Stromal cell of bone marrow (primary cell): ENCODE measurements at places on chromosomes 4 and X.

- DNase-seq = no peak
These were observed 21.7 kb upstream of the TBC1D8B start for GRCh38 chrX:106780664-106781377.

- DNase-seq = no peak
These were observed 96.2 kb upstream of the ANK2 start for GRCh38 chr4:112953262-112953661.

- no peak for DNase-seq
These were observed 535.3 kb upstream of the RPS6KA3 start for GRCh38 chrX:20802036-20802435.

GRCh38 chr4:165489786-165490185, 111.0 kb downstream of the CPE start:
- DNase-seq = no peak

- DNase-seq = no peak
These were observed 132.9 kb downstream of the LDB2 start for GRCh38 chr4:16765546-16765945.

DNA sequence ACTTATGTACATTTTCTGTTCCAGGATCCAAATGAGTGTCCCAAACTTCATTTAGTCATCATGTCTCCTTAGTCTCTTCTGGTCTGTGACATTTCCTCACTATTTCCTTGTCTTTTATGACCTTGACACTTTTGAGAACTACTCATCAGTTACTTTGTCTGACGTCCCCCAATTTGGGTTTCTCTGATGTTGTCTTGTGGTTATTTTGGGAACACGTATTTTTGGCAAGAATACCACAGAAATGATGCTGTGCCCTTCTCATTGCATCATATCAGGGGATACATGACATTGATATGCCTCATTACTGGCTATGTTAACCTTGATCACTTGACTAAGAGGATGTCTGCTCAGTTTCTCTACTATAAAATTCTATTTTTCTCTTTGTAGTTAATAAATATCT, 308.8 kb downstream of the ZNF674 start:
- DNase-seq = no peak

DNA sequence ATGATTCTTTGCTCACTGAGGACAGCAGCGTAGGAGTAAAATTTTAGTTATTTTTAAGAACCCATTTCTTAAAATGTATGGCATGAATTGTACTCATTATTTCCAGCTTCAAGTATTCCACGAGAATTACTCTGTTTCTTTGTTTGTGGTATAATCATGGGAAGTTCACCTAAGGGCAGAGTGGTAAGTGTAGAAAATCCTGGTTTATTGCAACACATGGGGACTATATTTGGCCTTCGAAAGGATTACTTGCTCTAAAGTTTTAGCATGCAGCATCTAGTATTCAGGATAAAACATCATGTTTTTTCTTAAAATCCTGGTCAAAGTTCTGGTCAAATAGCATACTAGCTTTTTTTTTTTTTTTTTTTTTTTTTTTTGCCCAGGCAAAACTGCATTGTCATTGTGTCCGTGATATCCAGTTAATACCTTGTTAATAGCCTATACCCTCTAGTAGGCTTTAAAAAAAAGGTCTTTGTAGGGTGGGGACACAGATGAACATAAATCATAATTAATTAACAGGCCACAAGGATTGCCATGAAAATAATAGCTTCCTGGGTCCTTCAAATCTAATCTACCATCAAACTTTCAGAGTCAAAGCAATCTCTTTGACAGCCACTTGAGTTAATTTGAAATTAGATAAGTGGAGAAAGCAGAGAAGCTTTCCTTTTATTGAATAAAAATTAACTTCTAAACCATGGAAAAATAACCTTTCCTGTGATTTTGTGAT, 44.6 kb upstream of the VEGFC start:
- DNase-seq = no peak

GRCh38 chr4:7823416-7823824, 116.2 kb downstream of the AFAP1 start:
- DNase-seq = peak; percentile 25

- no peak for DNase-seq
These were observed 90.6 kb upstream of the MAB21L2 start for GRCh38 chr4:150491132-150492049.

- DNase-seq = peak; percentile 21
These were observed 296.1 kb downstream of the TRIML1 start for GRCh38 chr4:188435381-188435780.

DNA sequence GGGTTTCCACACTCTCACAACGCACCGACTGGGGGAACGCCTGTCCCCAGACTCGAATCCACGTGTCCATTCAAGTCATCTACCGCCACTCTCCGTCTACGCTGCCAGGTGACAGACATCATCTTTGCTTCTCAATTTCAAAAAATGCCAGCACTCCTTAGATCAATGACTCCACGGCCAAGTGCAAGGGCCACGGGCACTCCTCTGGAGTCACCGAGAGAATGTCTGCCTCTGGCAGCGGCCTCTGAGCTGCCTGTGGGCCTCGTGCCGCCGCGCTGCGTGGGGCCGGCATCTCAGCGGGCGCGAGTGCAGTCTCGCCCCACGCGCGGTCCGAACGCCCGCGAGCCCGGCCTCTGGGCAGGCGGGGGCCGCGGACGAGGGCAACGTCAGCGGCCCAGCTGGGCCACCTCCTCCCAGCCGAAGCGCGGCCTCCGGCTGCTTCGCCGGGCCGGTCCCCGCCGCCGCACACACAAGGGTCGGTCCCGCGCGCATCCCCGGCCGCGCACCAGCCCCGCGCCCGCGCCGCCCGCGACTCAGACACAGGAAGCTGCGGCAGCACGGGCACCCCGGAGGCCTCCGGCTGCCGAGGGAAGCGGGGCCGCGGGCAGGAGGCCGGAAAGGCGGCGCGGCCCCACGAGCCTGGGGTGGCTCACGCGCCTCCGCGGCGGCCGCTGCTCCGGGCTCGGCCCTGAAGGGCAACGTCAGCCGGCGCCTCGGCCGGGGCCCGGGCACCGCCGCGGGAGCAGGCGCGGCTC, 450 bp downstream of the ACSL1 start:
- DNase-seq = no peak

GRCh38 chrX:3299636-3300035, 46.8 kb downstream of the MXRA5 start:
- DNase-seq = no peak

DNA sequence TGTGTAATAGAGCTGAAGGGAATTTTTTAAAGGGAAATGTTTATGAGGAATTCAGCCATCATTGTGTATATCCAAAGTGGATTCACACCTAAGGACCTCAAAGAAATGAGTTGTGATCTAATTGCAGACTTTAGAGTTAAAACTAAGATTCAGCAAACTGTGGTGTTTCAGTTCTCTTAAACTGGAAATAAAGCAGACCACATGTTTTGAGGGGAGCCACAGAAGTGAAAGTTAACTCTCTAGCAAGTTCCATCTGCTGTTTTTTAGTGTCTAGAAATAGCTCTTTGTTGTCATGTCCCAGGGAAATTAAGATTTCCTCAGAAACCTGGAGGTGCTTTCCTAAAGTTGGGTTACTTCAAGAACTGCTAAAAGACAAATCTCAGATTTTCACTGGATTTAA, 97.3 kb upstream of the DDX3X start:
- DNase-seq = no peak

GRCh38 chr4:85555206-85555605, 80.3 kb downstream of the ARHGAP24 start:
- DNase-seq = peak; percentile 22

DNA sequence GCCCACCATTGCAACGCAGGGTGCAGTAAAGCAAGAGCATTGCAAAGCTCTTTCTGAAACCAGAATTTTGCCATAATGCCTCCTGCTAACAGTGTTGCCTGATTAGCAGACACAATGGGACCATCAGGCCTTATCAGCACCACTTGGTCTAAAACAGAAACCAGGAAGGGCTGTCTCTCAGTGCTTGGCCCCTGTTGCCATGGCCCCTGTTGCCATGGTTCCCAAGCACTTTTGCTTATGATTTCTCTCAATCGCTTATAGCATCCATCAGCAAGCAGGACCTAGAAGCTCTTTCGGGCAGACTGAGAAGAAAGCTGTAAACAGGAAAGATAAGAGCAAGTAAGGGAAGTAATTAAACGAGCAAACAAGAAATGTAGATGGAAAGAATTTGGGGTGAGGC, 36.8 kb downstream of the RTL5 start:
- DNase-seq = no peak

DNA sequence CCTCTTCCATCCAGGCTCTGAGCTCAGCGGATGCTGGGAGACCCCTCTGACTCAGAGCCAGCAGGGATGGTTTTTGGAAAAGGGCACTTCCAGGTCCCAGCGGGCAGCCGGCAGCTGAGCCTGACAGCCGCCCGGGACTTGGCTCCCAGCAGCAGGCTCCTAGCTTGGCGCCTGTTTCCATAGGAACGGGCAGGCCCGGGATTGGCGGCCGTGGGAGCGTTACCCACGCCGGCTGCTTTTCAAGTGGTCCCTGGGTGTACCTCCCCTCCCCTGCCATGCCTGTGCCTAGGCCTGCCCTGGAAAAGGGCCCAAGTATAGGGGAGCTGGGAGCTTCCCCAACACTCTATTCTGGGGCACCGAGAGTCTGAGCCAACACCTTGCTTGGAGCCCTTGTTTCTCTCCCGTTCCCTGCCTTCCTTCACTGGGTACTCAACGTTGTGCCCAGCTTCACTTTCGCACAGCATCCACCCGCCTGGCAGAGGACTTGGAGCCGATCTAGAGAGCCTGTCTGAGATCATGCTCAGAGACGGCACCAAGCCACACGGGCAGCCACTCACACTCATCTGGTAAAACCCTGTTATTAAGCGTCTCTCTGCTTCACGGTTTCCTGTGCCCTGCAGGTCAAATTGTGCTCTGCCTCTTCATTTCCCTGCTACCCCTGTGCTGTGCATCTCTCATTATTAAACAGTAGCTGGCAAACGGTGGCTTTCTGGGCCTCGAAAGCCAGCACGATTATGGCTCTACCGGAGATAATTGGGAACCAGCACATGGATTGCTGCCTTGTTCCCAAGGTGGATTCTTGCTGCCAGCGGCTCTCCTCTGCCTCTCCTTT, 521.5 kb downstream of the BCOR start:
- DNase-seq = no peak

- DNase-seq = peak; percentile 15
These were observed 32.1 kb upstream of the GLRA2 start for GRCh38 chrX:14497184-14497666.

DNA sequence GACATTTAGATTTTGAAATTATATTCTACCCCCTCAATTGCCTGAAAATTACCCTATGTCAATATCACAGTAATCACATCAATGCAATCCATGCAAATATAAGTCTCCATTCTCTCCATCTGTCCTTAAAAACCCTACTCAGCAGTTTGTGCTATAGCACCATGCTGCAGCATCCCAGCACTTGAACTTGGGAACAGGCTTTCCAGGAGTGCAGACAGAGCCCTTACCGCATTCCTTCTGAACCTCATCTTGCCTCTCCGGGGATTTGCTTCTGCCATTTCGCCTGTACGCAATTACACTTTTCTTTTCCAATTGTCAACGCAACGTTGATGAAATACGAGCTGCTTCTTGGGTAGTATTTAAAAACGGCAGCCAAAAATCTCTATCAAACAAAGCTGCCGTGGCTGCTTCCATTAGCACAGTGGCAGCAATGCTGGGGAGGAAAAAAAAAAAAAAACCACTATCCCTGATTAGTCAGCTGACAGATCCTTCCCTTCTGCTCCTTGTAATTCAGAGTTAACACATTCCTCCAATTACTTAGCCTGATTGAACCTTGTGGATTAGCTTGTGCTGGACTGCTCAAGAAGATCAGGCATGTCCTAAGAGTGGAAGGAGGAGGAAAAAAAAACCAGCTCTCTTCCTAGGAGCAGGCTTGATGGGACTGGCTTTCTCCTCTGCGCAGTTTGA, 65.6 kb downstream of the MCF2 start:
- peak; percentile 0 for DNase-seq

DNA sequence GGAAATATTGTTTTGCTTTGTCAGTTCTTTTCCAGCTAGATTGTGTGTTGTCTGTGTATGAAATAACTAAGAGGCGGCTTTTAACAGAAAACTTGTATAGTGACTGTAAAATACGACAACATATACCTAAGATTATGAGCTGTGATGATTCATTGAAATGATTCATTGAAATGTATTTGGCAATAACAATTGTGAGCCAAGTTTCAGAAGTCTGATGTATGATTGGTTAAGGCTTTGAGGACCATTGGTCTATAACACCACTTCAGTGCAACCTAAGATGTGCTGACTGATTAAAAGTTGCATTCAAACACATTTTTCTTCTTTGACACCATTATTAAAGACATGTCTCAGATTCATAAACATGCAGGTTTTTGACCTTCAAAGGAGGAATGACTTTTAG, 76.6 kb downstream of the PTPN13 start:
- DNase-seq = peak; percentile 55

GRCh38 chr4:6404611-6405396, 67.6 kb downstream of the PPP2R2C start:
- DNase-seq = no peak

- no peak for DNase-seq
These were observed 126.9 kb downstream of the RNF150 start for GRCh38 chr4:141006242-141006802.

GRCh38 chrX:129932821-129933321, 26.9 kb downstream of the UTP14A start:
- DNase-seq = no peak

GRCh38 chr4:183470821-183471220, 26.4 kb downstream of the CDKN2AIP start:
- DNase-seq = no peak

DNA sequence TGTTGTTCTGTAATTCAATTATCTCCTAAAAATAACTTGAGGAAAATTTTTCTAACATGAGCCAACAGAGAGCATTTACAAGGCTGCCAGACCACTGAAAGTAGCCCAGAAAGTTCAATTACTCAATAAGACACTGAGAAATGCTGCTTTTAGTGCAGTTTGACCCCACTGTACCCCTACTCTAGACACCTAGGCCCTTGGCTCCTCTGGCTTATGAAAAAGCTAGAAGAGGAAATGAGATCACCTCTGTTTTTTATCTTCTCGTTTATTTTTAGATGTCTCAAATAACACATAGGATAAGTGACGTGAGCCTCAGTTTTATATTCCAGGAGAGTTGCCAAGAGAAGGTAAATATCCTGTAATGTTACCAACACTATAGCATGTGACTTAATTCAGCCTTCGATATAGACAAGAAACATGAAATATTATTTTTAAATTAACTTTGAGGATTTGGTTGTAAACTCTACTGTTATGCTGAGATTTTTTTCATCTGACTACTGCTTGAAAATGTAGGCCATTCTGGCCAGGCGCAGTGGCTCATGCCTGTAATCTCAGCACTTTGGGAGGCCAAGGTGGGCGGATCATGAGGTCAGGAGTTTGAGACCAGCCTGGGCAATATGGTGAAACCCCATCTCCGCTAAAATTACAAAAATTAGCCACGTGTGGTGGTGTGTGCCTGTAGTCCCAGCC, 24.4 kb downstream of the TNIP3 start:
- no peak for DNase-seq

GRCh38 chr4:119580293-119580692, 48.3 kb downstream of the PDE5A start:
- no peak for DNase-seq

GRCh38 chr4:85508654-85509053, 33.7 kb downstream of the ARHGAP24 start:
- no peak for DNase-seq

DNA sequence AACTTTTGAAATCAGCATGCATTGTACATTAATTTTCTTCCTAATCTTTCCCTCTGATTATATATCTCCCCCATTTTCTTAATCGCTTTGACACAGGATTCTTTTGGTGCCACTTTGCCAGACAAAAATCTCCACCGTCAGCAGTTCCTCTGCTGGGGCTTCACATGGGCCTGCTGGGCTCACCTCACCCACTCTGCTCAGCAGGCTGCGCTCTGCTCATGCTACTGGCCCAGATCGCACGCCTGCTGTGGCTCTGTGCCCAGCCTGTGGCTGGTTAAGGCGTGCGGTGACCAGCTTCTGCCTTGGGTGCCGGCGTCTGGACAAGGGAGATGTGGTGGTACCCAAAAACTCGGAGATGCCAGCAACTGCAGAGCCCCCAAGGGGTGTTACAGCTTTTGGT, 31.1 kb downstream of the UCHL1 start:
- DNase-seq = no peak
